Karpas-422 (cell line): ENCODE measurements at places on chromosomes 2 and 18.

DNA sequence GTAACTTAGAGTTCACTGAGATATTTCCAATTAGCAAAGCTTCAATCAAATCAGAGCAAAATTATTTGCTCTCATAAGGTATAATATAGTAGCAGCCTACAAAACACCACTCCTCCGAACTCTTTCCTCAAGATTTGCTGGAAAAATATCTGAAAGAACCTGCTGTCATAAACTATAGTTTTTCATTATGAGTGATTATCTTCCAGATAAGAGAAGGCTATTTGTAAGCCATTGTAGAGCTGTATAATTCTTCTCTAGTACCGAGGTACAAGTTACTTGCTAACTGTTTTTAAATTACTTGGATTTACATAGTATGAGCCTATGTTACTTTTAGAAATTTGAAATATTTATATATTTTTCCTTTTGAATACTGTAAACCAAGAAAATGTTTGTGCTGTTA is 2.1 kb downstream of the NDC80 start:
- H3K27ac ChIP-seq, result peak overlapping the region; percentile 79
- H3K4me1 ChIP-seq, result peaks cover 33% of the 10 kb centered on the region
- no peak for DNase-seq
- H3K27me3 ChIP-seq, result no peaks in the 10 kb centered on the region
- peaks cover 41% of the 10 kb centered on the region for H3K36me3 ChIP-seq
- peak overlapping the region; percentile 86 for H3K4me3 ChIP-seq

- peak; percentile 97 for DNase-seq
- H3K27me3 ChIP-seq, result no peaks in the 10 kb centered on the region
Observed at GRCh38 chr18:79625195-79625923, 54.2 kb upstream of the CTDP1 start.

DNA sequence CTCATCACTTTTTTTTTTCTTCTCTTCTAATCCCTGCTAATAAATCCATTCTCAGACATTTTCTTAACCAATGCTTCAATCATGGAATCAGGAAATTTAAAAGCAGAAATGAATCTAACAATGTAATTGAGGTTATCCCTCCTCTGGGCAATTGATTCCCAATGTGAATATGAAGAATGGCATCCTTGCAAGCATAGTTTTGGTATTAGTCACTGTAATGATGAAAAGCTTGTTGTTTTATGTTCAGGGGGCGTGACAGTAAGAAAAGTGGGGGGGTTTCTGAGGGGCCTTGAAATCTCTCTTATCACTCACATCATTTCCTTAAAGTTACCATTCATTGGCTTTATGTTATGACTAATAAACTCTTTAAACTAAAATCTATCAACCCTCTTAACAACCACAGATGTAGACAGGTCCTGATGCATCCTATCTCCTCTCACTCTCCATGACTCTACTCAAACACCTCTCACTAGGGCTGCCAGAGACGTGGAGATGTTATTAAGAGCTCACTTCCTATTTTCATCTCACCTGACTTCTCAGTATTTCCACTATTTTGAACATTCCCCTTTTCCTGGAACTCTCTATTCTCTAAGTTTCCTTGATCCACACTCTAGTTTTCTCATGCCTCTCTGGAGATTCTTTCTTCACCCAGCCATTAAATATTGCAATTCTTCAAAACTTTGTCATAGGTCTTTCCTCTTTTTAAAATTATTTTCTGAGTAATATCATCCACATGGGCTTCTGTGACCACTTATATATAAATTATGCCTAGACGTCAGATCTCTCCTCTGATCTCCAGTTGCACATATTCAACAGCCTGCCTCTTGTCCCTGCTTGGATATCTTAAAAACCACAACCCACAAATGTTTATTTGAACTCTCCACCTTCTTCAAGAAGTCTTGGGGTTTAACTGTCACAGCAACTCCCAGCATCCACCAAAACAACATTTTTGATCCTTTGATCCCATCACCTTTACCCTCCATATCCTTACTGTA is 332.9 kb downstream of the CDH2 start:
- H3K27ac ChIP-seq, result no peak overlapping the region
- H3K4me1 ChIP-seq, result no peaks in the 10 kb centered on the region
- H3K36me3 ChIP-seq, result no peaks in the 10 kb centered on the region
- no peak for DNase-seq
- no peaks in the 10 kb centered on the region for H3K27me3 ChIP-seq
- no peak overlapping the region for H3K4me3 ChIP-seq

- no peaks in the 10 kb centered on the region for H3K4me1 ChIP-seq
- no peaks in the 10 kb centered on the region for H3K36me3 ChIP-seq
- H3K27me3 ChIP-seq, result no peaks in the 10 kb centered on the region
- no peak overlapping the region for H3K27ac ChIP-seq
- DNase-seq, result peak; percentile 68
Observed at GRCh38 chr2:177604271-177605065, 211.9 kb downstream of the AGPS start.

GRCh38 chr2:202808754-202809153 is 62.8 kb downstream of the ICA1L start:
- no peaks in the 10 kb centered on the region for H3K4me1 ChIP-seq
- no peaks in the 10 kb centered on the region for H3K36me3 ChIP-seq
- no peak for DNase-seq
- no peaks in the 10 kb centered on the region for H3K27me3 ChIP-seq
- no peak overlapping the region for H3K27ac ChIP-seq
- H3K4me3 ChIP-seq, result no peak overlapping the region

- H3K36me3 ChIP-seq, result no peaks in the 10 kb centered on the region
- H3K27ac ChIP-seq, result no peak overlapping the region
- no peak for DNase-seq
- H3K27me3 ChIP-seq, result no peaks in the 10 kb centered on the region
- no peak overlapping the region for H3K4me3 ChIP-seq
Observed at GRCh38 chr18:58105206-58105887, 61.3 kb downstream of the NEDD4L start.

- H3K4me1 ChIP-seq, result no peaks in the 10 kb centered on the region
- DNase-seq, result no peak
- no peaks in the 10 kb centered on the region for H3K27me3 ChIP-seq
- no peak overlapping the region for H3K4me3 ChIP-seq
- no peaks in the 10 kb centered on the region for H3K36me3 ChIP-seq
Observed at GRCh38 chr2:109690822-109691541, 76.8 kb downstream of the SOWAHC start.

DNA sequence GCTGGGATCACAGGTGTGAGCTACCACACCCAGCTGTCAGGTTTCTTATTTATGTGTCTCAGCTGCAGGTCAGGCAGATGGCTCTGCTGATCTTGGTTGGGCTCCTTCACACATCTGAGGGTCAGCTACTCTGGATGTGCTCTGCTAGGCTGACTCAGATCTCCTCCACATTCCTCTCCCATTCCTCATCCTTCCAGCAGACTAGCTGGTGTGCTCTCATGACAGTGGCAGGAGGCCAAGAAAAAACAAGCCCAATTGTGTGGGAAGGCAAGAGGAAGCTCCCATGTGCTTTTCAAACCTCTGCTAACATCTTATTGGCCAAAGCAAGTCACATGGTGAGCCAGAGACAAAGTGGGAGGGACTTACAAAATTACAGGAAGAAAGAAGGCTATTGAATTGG is 11.7 kb upstream of the MSH6 start:
- no peaks in the 10 kb centered on the region for H3K36me3 ChIP-seq
- no peaks in the 10 kb centered on the region for H3K27me3 ChIP-seq
- peak overlapping the region; percentile 41; the same call in 1 of the 2 replicates for H3K27ac ChIP-seq
- peaks cover 55% of the 10 kb centered on the region for H3K4me1 ChIP-seq
- no peak overlapping the region for H3K4me3 ChIP-seq
